Epithelial cell of prostate (primary cell): ENCODE measurements at places on chromosomes 5 and 9.

DNA sequence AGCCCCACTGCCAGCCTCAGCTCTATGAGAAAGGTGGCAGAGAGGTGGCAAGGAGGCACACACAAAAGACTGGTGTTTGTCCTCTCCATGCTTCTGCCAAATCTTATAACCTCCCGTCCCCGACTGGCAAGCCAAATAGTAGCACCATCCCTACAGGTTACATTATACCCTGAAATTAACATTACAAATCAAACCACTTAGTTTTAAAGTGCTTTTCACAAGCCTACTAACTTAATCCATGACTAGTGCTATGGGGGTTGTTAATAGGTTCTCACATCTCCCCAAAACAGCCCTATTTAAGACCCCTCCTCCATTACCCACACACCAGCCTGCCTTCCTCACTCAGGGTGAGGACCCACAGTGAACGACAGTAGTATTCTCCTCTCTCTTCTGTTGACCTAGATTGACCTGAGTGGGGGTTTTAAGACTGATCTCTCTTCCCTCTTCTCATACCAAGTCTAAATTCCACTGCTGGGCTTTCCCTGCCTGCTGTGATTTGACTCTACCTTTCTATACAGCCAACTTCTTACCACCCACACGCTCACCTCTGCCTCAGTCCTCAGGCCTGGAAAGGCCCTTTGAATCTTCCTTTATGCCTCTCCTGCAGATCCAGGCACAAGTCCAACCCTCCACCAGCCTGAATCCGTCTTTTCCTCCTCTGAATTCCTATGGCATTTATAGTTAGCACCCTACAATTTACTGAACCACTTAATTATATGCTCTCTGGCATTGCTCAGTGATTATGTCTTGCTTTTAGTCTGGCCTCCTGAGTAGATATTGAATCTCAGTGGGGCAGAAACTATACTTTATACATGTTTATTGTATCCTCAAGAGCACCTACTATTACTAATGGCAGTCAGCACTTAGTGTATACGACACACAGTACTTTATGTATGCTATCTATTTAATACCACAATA, 116.1 kb downstream of the TMEM174 start:
- DNase-seq = no peak

- no peak for DNase-seq
These were observed 418.8 kb downstream of the MAN2A1 start for GRCh38 chr5:110108520-110108919.

DNA sequence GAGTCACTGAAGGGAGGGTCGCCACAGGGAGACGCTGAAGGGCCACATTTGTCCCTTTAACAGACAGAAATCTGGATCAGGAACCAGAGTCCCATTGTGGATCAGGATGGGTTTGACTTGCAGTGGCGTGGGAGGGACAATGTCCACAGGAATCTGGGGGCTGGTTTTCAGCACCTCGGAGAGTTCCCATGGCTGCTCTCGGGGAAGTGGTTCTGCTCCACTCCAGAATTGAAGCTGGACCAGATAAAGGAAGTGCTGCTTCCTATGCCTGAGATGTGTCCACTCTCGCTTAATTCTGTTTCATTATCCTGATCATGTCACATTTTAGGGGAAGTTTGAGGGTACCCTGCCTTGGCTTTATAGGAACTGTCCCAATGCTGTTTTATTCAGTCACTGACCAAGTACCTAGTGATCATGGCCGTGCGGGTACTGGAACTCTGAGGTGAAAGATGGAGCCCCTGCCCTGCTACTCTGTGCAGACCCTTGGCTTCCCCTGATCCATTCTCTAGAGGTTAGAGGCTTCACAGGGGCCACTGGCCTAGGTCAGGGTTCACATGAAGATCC, 28.7 kb downstream of the ENHO start:
- no peak for DNase-seq

- DNase-seq = no peak
These were observed 11.9 kb downstream of the GLIPR2 start for GRCh38 chr9:36148311-36149051.

DNA sequence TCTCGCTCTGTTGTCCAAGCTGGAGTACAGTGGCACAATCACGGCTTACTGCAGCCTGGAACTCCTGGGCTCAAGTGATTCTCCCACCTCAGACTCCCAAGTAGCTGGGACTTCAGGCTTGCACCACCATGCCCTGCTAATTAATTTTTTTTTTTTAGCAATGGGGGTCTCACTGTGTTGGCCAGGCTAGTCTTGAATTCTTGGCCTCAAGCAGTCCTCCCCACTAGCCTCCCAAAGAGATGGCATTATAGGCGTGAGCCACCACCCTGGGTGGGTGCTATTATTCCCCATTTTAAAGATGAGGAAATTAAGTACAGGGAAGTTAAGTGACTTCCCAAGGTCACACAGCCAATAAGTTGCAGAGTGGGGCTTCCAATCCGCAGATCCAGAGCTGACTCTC, 1.7 kb downstream of the NNT start:
- DNase-seq = no peak

DNA sequence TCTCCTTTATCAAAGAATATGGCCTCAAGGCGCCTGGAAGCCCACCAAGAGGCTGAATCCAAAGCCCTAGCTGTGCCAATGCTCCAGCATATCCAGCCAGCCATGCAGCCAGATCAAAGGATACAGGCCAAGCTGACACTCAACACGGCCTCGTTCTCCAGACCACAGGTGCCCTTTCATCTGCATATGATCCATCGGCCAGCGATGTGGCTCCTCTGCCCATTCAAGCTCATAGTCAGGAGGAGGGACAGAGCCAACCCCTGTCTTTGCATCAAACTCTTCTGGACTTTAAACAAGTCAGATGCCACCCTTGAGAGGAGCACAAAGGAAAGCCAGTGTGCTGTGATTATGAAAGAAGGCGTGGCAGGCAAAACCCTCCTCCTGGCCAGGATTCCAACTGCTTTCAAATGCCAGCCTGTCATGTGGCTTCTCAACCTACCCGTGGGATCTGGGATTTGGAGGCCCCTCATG, 42.5 kb downstream of the ADAM19 start:
- no peak for DNase-seq

DNA sequence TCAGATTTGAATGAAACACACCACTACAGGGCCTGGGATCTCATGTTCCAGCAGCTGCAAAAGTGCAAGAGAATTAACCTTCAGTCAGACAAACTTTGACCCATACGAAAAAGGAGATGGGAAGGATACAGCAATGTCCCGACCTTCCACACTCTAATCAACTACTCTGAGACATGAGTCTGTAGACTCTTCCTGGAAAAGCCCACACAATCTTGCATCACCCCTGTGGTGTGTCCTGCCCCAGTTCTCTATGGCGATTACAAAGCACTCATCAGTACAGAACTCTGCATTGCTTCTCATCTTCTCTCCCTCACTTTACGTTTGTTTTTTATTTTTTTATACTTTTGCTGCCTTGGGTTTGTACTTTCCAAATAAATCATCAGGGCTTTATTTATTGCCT, 241.0 kb upstream of the KIF2A start:
- DNase-seq = no peak

- no peak for DNase-seq
These were observed 65.2 kb upstream of the ASS1 start for GRCh38 chr9:130379649-130379970.

- DNase-seq = no peak
These were observed 81.9 kb downstream of the DMRTA1 start for GRCh38 chr9:22528485-22528884.

GRCh38 chr5:73434461-73434860, 14.1 kb downstream of the FOXD1 start:
- no peak for DNase-seq

DNA sequence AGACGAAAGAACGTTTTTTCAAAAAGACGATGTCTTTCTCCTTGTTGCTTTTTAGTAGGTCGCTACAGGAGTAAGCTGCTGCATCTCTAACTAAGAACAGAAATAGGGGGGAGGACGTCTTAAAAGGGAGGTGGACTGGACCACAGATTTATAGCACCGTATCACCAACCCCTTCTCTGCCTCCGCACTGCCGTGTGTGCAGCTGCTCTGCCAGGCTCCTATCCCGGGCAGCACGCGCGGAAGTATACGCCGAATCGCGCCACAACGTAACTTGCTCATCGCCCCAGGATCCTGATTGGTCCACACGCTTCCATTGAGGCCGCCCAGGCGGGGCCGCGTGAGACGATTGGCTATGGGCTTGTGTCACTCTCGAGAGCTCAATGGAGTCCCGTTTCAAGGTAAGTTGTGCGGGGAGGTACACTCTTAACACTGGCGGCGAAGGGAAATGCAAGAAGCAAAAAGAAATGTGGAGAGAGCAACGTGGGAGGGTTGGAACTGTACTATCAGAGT, at the start of gene ELAVL2:
Gene ELAVL2, minus strand, starts transcription at position 121 of the 510 bp plus-strand sequence. CDS start 64,006 bp downstream, outside the sequence.
- peak; percentile 97 for DNase-seq

DNA sequence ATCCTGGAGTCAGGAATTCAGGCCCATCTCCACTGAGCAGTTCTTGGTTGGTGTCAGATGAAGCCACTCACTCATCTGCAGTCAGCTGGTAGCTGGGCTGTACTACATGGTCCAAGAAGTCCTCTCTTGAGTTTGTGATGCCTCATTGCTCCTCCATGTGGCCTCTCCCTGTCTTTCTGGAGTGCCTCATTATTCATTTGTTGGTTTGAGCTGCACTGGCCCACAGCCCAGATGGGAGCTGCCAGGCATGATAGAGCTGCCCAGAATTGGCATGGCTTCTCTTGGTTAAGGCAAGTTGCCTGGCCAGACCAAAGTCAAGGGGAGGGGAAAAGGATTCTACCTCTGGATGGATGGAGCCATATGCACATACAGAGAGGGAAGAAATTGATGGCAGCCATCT, 8.0 kb downstream of the PTCD2 start:
- peak; percentile 60 for DNase-seq

DNA sequence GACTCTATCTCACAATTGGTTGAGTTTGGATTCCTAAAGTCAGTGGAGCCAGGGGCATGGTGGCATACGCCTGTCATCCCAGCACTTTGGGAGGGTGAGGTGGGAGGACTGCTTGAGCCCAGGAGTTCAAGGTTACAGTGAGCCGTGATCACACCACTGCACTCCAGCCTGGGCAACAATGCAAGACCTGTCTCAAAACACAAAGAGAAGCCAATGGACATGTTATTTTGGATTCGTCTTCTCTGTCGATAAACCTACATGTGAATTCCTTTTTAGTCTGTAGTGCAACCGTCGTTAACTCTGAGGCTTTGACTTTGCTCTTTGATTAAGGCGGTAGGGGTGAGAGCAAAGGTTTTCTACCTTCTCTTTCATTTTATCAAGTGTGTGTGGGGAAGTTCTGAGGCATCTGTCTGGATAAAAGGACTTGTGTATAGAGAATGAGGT, 142.7 kb downstream of the KDM4C start:
- no peak for DNase-seq

- DNase-seq = no peak
These were observed at the start of gene FSTL4 for GRCh38 chr5:133612249-133612860. Gene FSTL4 (minus strand): TSS chr5:133612541.

DNA sequence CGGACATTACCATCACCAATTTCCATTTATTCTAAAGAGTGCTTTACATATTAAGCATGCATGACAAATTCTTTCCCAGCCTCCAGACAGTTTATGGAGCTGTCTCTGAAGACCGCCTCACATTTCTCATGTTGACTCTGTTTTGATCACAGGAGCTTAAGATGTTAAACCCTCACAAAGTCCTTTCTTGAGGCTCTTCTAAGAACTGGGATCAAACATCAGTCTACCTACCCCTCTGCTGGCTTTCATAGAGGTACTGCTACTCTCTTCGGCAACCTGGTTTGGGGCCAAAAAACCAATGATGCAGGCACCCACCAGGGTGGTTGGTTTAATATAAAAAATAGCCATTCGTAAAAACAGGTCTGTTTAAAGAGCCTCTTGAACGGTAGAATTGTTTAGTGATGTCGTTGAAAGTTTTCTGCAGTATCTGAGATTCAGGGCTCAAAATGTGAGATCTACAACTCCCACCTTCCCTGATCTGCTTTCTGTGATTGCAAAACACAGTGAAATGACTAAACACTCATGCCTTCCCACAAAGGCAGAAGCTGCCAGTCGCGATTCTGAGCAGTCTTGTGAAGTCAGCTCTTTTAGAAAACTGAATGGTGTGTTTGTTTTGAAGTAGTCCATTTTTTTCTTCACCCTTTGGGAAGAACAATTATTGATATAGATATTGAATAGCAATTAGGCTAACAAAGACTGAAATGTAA, 3.5 kb downstream of the RXFP3 start:
- no peak for DNase-seq

GRCh38 chr9:113393281-113393680, 7.8 kb downstream of the ALAD start:
- no peak for DNase-seq

DNA sequence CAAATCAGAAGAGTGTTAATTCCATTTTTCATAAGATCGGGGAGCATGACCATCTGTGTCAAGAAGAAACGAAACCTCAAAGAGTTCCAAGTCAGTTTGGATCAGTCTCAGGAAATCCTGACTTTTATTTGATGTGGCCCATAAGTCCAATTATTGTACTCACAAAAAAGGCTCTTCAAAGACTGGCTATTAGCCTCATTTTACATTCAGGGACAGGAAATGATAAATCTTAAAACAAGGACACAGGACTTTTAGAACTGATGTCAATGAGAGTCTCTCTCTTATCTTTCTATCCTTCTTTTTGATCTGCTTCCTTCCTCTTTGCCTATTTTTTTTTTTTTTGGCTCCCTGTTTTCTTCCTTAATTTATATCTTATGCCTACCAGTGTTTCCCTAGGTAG, 43.7 kb upstream of the SHOC1 start:
- no peak for DNase-seq

DNA sequence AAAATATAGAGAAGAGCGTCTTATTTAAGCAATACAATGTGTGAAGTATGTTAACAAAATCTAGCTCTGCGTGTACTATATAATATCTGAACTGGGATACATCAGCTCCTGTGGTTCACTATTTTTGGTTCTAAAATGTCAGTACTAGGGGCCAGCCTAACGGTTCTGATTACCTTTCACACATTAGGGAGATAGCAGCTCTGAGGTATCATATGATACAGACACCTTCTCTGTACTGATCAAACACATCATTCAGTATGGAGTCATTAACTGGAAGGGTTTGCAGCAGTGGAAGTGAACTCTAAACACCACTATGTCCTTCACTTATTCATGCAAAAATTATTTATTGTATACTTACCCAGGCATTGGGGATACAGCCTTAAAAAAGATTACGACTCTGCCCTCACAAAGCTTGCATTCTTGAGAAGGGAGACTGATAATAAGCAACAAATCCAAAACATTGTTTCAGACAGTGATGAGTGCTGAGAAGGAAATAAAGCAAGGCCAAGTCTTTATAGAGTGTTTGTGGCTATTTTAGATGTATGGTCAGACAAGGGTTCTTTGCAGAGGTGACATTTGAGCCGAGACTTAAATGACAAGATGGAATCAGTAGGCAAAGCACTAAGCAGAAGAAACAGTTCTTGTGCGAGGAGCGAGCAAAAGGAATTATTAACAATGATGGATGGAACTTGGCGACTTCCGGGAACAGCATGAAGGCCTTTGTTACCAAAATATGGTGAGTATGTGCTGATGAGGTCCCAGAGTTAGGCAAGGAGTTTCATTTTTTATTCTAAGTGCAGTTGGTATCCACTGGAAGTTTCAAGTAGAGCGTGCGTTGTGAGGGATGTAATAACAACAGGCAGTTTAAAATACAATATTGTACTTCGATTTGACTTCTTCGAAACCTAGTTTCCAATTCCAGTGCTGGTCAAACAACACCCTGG, 1.8 kb upstream of the LNPEP start:
- no peak for DNase-seq

GRCh38 chr9:2602704-2603116, 18.9 kb upstream of the VLDLR start:
- DNase-seq = no peak
